GM23248 (cell line): ENCODE measurements at places on chromosomes 16 and 17. TPM values are rescaled to one million over a fixed set of nuclear protein-coding genes. Genes with fewer than 3 reads are reported as not detected.

DNAJA2 gene
- 89.4 and 97.3 TPM in 2 replicates for polyA plus RNA-seq

TEX14 gene
- polyA plus RNA-seq, result 0.15 TPM in 1 of 2 replicates, not detected in the other

KRTAP2-1 gene
- polyA plus RNA-seq, result not detected in 2 replicates

KRTAP17-1 gene
- polyA plus RNA-seq, result not detected in 2 replicates

DNAH3 gene
- polyA plus RNA-seq, result not detected in 2 replicates

CCDC43 gene
- 33.7 and 34.9 TPM in 2 replicates for polyA plus RNA-seq

OR2C1 gene
- 0.27 TPM in 1 of 2 replicates, not detected in the other for polyA plus RNA-seq

OGFOD3 gene
- 38.1 and 43.6 TPM in 2 replicates for polyA plus RNA-seq

TEX19 gene
- polyA plus RNA-seq, result not detected in 2 replicates

GP1BA gene
- 0.18 TPM in 1 of 2 replicates, not detected in the other for polyA plus RNA-seq
